ENCODE measurements at places on chromosomes 4 and X.

GRCh38 chrX:71911731-71912050, 1.0 kb downstream of the NHSL2 start:
- no peak for DNase-seq

- DNase-seq = no peak
These were observed 48.0 kb downstream of the KLHL34 start for GRCh38 chrX:21610168-21610567.

DNA sequence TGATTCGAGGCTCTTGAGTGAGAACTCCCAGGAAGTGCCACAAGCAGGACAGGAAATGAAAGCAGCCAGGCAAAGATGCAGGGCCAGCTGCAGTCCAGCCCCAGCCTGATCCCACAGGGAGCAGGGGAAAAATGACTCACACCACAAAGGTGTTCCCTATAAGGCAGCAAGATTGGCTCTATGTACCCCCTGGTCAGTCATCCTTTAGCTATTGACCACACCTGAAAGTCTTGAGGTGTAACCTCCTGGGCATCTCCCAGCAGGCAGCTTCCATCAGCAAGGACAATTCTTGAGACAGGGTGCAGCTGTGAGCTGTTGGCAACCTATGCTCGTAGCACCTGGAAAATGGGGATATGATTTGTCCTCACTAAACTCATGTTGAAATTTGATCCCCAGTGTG, 27.9 kb upstream of the EXOC1L start:
- DNase-seq = no peak

- DNase-seq = no peak
These were observed 18.4 kb downstream of the WDR44 start for GRCh38 chrX:118364261-118364660.

- no peak for DNase-seq
These were observed 20.3 kb downstream of the UNC5C start for GRCh38 chr4:95528388-95528948.

DNA sequence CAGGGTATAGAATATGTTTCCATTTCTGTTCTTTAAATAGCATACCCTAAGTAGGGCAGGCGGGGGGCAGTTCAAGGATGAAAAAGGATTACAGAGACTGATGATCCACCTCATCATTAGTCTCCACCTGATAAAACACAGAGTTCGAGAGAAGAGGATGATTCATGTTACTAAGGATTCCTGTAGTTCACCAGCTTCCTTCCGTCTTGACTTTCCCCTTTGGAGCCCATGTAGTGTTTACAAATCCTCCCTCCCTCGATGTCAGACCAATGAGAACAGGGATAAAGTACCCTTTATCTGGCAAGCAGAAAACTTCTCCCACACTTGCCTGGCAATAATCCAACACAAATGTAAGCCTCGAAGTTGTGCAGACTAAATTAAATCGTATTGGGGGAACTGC, 526.3 kb upstream of the FAM241A start:
- DNase-seq = no peak

GRCh38 chr4:163590619-163591264, 96.3 kb downstream of the TMA16 start:
- DNase-seq = no peak

DNA sequence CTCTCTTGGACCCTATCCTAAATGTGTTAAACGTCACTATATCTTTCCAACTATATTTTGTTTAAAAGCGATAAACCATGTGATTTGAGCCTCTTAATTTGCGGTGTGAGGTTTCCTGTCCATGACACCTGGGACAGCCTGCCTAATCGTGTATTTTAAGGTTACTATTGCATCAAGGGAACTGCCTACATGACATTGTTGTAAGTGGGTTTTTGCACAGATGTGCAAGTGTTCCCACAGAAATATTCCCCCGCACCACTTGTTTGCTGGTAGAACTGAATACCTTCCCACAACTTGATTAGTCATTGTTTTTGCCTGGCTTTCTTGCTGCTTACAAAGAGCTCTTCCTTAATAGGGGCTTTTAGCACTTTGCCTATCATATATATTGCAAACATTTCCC, 5.1 kb upstream of the FAM184B start:
- no peak for DNase-seq

- DNase-seq = no peak
These were observed 150.9 kb downstream of the SHROOM3 start for GRCh38 chr4:76585897-76586360.

DNA sequence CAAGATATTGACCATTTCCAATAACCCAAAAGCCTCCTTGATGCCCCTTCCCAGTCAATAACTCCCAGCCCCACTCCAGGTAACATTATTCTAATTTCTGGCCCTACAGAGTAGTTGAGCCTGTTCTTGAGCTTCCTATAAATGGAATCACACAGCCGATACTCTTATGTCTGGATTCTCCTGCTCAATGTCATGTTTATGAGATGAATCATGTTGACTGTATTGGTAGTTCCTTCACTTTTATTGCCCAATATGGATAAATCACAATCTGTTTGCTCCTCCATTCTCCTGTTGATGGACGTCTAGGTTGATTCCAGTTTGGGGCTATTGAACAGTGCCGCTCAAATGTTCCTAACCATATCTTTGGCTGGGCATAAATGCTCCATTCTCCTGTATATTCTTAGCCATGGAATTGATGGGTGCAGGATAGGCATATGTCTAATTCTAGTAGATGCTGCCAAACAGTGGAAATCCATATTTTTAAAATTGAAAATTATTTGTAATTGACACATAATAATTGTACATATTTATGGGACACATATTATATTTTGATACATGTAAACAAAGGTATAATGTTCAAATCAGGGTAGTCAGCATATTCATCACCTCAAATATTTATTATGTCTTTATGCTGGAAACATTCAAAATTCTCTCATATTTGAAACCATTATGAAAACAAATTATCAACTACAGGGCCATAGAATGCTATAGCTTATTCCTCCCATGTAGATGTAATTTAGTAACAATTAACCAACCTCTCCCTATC, 40.5 kb upstream of the SLC2A9 start:
- DNase-seq = no peak

DNA sequence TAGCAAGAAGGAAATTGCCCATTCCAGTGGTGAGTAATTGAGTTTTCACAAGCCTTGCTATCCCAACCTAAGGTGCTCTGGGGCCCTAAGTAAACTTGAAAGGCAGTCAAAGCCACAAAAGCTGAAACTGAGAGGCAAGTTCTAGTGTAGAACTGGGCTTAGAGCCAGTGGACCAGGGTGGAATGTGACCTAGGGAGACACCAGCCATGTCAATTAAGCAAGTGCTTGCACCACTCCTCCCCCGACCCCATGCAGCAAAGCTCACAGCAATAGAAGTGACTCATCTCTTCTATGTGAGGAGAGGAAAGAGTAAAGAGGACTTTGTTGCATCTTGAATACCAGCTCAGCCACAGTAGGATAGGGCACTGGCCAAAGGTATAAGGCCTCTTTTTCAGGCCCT, 486.1 kb upstream of the POU3F4 start:
- DNase-seq = no peak

DNA sequence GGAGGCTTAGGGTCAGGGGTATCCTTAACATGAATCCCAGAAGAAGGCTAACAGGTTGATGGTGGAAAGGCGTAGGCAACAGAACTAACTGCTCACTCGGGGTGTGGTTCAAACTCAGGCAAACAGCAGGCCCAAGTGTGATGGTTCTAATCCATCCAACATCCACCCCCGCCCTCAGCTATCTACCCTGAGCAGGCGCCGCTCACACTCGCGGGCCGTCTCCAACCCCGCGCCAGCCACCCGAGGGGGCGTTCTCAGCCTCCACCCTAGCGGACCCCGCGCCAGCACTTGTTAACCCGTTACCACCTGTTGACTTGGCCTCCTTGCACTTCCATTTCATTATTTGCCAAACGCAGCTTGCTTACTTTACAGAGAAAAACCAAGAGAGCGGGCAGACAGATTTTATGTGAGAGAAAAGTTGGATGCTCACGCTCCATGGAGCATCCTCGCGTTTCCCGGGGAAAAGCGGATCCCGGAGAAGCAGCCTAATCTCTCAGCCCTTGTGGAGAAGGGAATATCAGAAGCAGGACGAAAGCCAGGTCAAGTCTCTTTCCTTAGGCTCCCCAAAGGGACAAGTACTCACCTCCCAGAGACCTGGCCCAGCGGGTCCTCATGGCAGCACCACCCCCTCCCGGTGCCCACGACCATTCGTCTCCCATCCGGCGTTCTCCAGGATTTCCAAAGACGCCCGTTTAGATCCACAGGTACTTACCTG, 773 bp downstream of the SNCA start:
- no peak for DNase-seq

GRCh38 chr4:95204267-95204844, 344.4 kb downstream of the UNC5C start:
- no peak for DNase-seq

GRCh38 chr4:98470831-98471230, 187.6 kb downstream of the TSPAN5 start:
- DNase-seq = no peak

GRCh38 chr4:96844858-96845490, 1005.1 kb downstream of the PDHA2 start:
- no peak for DNase-seq

GRCh38 chr4:34732176-34732950, 1512.0 kb downstream of the ARAP2 start:
- DNase-seq = no peak

DNA sequence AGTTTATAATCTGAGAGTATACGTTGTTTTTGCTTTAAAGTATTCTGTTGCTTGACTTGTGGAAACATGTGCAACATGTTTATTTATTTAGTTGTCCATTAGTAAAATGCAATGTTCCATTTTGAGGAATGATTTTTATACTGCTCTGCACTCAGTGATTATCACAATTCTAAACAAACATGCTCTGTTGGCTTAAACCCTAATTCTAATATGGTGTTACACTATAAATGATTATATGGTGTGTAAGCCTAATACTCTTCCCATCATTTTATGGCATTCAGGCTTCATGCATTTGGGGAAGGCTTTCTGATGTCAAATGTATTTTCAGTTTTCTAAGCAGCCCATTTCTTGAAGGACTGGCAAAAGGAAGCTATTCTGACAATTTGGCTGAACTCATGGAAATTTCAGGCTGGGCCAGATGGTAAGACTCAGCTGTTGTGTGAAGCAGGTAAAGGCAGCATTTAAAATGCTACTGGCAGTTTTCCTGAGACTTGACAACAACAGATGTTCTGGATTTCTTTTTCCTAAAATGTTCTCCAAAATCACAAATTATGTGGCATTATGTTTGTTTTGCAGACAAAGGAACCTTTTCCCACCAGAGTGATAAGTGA, 336.7 kb upstream of the GNPDA2 start:
- DNase-seq = no peak

GRCh38 chrX:98956014-98956413, 1454.1 kb downstream of the PCDH19 start:
- DNase-seq = no peak

DNA sequence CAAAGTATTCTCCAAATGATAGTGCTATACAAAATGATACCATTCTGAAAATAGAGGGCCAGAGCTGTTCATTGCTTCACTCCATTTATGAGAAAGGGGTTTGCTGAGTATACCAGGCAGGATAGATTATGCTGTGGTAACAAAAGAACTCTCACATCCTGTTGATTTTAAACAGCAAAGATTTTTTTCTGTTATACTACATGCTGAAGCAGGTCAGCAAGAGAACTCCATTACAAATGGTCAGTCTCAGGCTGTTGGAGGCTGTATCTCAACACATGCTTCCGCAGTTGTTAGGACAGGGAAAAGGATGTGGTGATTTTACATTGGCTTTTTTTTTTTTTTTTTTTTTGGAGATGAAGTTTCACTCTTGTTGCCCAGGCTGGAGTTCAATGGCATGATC, 13.7 kb upstream of the KLHL5 start:
- DNase-seq = no peak

- no peak for DNase-seq
These were observed 175.7 kb upstream of the TBC1D9 start for GRCh38 chr4:140931911-140932310.

DNA sequence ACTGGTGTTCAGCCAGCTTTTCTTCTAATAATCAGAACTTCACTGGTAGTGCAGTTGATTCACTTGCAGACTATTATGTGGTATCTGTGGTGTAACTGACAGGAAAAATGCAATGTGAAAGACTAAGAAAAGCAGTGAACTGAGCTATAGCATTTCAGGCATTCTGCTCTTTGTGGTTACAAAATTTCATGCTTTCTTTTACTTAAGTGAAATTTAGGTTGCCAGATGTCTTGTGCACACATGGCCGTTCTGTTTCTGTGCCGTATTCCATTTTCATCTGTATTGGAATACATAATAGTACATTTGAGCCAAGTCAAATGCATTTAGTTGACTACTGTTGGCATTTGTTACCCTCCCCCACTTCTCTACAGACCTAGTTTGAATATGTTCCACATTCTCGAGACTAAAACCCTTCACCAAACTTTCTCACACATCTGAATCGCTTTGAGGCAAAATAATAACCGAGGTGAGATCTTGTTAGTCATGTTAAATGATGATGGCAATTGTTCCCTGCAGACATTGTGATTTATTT, 8.2 kb downstream of the RTL3 start:
- DNase-seq = peak; percentile 6

DNA sequence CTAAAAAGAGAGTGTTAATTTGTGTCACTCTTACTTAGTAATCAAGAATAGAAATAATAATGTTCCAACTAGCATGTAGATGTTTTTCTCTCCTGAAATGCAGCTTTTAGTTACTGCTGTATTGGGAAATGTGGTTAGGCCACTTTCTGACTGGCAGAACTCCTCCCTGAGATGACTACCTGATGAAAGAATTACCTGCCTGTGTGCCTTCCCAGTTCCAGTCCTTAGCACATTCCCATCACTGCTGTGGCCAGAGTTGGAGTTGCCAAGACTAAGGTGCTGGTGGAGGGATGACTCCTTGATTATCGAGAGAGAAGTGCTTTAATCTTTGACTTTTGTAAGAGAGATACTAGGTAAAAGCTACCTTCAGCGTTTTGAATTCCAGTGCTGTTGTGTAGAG, 9.5 kb downstream of the GAB1 start:
- no peak for DNase-seq

DNA sequence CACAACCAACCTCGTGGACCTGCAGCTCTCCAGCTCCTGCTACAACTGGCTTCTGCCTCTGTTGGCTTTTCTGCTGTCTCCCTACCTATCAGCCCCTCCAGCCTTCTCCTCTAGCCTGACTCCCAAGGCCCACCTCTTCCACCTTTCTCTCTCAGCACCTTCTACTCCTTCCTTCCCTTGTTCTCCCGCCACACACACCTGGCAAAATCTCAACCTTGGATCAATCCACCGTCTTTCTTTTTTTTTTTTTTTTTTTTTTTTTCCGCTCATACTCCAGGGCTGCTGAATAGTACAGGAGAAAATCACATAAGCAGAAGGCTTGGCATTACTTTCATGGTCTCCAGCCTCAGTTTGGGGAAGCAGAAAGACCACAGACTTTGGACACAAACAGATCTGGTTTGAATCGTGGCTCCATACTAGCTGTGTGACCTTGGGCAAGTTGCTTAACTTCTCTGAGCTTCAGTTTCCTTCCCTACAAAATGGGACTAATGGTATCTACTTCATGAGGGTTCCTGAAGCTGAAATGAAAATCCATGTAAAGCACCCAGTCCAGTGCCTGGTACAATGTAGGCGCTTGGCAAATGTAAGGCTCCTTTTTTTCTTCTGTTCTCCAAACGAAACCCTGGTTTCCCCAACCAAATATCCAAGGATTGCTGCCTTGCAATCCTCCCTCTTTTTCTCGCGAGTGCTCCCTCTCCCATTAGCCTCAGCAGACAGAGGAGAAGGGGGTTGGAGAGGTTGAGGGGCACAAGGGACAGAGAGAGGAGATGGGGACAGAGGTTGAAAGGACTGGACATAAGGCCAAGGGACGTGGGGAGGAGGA, 1.7 kb downstream of the FGD1 start:
- DNase-seq = no peak

- peak; percentile 2 for DNase-seq
These were observed 25.4 kb downstream of the MBNL3 start for GRCh38 chrX:132463411-132463810.
